DMS53 (cell line): ENCODE measurements at places on chromosomes 1 and 21.

DNA sequence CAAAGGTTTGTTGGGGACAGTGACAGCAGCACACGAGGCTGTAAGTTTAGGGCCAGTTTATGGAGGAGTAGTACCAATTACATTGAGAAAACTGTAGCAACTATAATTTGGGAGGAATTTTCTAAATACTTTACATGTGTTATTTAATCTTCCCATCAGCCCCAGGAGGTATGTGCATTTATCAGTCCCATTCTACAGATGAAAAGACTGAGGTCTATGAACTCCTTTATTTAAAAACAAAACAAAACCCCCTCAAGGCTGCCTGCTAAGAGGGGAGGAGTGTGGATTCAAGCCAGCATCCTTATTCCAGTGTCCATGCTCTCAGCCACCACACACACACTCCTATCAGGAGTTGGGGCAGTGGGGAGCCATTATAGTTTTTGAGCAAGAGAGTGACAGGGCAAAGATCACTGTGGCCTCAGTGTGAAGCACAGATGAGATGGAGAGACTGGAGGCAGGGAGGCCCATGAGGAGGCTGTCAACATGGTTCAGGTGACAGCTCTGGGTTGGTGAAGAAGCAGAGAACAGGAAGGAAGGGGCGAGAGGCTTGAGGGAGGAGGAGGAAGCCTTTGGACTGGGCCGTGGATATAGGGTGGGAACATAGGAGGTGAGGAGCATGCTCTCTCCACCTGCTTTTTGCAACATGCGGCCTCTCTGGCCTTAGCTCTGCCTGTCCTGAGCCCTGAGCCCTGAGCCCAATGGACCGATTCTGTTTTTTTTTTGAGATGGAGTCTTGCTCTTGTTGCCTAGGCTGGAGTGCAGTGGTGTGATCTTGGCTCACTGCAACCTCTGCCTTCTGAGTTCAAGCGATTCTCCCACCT, 9.7 kb downstream of the TNFRSF1B start:
- no peak for DNase-seq

DNA sequence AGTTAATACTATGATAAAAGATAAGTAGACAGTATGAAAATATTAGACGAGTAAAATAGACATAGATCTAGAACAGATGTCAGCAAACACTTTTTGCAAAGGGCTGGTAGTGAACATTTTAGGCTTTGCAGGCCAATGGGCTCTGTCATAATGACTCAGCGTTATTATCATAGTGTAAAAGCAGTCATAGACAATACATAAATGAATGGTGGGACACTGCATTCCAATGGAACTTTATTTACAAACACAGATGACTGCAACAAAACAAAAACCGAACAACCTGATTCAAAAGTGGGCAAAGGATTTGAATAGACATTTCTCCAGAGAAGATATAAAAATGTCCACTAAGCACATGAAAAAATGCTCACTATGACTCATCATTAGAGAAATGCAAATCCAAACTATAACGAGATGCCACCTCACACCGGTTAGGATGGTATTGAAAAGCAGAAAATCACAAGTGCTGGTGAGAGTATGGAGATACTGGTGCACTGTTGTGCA, 7.3 kb downstream of the GSTM5 start:
- peak; percentile 29 for DNase-seq

DNA sequence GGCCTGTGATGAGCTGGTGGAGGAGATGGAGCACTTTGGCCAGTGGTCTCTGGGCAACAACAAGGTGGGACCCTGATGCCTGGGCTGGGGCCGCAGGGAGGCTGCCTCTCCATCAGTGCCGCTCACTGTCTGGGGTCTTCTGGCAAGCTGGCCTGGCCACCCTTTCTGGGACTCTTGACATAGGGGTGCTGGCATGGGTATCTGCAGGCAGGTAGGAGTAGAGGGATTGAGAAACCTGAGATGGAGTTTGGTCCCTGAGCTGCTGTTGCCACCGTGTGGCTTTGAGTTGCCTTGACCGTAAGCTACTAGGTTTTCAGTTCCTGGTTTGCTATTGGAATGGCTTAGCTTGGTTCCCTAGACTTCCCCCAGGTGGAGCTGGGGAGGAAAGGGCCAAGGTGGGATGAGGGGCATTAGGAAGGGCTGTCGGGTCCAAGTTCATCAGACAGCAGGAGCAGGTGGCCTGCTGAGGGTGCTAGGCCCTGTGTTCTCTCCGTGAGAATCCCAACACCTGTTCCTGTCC, 13.2 kb upstream of the MFN2 start:
- peak; percentile 97 for DNase-seq

- DNase-seq = no peak
These were observed 4.2 kb downstream of the KRTAP10-8 start for GRCh38 chr21:44615911-44616590.

- no peak for DNase-seq
These were observed 14.4 kb downstream of the FRRS1 start for GRCh38 chr1:99751877-99752504.
